ENCODE measurements at places on chromosomes 11 and 22.

DNA sequence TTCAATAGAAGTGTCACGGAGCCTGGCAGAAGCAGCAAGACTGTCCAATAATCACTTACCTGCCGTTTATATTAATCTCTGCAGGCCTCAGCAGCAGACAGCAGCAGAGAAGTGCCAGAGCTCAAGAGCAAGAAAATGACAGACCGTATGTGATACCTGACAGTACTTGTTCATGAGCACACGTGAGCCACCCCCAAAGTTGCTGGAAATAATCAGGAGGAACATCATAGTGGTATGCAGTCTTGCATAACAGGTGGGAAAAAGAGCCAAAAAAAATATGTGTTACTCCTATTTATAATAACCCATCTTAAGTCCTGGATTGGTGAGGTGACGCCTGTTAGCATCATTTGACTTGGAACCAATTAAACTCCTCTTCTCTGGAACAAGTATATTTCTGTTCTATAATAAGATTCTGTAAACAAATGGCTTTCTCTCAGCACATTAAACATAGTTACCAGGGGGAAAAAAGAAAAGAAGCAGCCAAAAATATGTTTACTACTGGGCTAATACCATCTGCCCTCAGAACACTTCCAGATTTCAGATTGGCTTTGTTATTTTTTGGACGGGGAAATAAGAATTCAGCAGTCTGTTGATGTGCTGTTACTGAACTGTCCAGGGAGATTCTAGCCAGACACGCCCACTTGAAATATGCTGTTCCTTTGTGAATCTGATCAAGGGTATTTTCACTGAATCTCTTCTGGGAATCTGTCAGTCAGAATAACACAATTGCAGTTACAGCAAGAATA lies 7.9 kb upstream of the SLN start:
- no peak for DNase-seq

- DNase-seq, result no peak
These were observed 365.5 kb downstream of the MN1 start for GRCh38 chr22:27435844-27436576.

DNA sequence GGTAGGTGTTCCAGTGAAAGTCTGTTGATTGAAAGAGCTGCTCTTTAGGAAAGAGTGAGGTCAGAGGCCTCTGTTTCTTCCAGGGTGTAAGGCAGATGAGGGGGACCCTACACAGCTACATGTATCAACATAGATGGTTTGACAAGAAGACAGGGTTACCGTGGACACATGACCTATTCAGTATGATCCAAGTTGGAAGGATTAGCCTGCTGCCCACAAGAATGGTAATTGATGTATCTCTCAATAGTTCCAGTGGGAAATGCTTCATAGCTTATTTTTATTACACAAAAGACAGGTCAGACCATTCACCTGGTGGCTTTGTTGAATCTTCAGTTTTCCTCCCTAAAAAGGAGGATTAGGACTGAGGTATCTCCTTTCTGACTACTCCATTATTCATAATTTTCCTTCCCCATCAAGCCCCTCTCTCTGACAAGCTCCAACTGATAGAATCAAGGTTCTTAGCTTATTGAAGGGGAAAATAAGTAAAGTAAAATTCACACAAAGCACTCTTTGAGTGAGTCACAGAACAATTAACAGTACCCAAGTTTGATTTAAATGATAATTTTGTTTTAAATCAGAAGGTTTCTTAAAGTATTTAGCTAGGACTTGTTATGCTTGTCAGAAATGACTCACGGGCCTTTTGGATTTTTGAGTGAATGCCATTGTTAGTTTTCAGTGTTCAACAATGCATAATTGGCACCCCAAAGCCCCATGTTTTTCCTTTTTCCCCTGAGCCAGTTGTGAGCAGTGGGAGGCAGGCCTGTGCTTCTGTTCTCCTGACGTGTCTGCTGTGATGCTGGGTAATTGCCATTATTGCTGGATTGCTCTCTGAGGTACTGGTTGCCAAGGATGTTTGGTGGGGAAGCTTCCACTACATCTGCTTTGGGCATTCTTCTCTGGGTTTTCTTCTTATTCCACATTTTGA lies 373.2 kb downstream of the DDX10 start:
- DNase-seq, result no peak

DNA sequence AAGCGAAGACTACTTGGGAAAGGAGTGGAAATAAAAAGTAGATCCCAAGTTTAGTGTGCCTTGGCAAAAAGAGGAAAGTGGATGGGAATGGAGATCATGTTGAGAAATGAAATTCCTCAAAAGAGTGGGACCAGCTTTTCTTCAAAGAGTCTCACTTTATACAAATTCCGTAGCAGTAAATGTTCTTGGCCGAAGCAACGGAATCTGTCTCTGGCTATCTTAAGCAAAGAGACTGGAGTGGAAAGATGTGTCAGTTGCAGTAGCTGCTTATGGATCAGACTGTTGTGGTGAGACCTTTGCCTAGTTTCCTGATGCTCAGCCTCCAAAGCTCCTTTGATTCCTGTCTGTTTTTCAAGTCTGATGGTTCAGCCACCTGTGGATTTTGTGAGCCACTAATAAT lies 73.6 kb downstream of the CSTPP1 start:
- DNase-seq, result no peak
